Right renal pelvis (tissue), 4 donors: ENCODE measurements at places on chromosomes 13 and 19. TPM values are rescaled to one million over a fixed set of nuclear protein-coding genes. Genes with fewer than 3 reads are reported as not detected.

GRCh38 chr19:23795462-23795861, 36.8 kb upstream of the ZNF681 start:
- DNase-seq = no peak

DNA sequence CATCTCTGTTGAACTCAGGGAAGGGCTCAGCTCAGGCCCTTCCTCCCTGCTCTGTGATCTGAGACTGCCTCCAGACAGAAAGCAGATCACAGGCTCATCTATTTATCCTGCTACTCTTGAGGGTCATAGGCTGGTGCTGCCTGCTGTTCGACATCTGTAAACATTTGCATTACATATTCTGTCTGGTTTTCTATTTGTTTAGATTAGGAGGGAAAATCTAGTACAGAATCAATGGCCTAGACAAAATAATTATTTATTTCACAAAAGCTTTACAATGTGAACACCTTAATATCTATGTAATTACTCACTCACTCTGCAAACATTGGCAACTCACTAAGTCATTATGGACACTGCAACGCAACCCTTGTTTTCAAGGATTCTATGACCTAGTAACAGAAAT, 43.0 kb downstream of the CEP89 start:
- no peak for DNase-seq

GRCh38 chr13:77358001-77358400, 31.1 kb upstream of the MYCBP2 start:
- DNase-seq = no peak

DNA sequence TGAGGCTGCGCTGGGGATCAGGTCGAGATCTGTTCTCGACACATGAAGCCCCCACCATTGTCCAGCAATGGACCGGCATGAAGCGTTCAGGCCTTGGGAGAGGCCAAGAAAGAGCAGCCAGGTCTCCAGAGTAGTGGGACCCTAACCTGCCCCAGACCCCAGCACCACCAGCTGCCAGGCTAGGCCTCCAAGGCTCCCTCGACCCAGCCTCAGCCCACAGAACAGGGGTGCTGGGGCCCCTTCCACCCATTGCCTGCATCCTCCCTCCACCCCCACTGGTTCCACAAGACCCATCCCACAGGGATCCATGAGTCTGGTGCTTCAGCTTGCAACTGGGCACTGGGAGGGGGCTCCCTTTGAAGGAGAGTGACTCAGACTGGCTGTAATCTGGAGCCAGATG, 120.3 kb downstream of the TUBA3C start:
- no peak for DNase-seq

Gene MYH14
- polyA plus RNA-seq = 31.6 TPM
